Cardiac septum (tissue), 1 donor: ENCODE measurements at places on chromosomes 3 and 15. TPM values are rescaled to one million over a fixed set of nuclear protein-coding genes. Genes with fewer than 3 reads are reported as not detected.

GRCh38 chr3:177818712-177819240 lies 621.5 kb upstream of the TBL1XR1 start:
- no peak for DNase-seq

GRCh38 chr3:27721717-27722564 lies at the start of gene EOMES:
TSS of gene EOMES (minus strand) at chr3:27722323. CDS start at chr3:27722294, 29 bp downstream.
- DNase-seq = no peak

- DNase-seq = no peak
Observed at GRCh38 chr3:100072326-100073048, 41.8 kb downstream of the FILIP1L start.

- no peak for DNase-seq
Observed at GRCh38 chr3:65974509-65974908, 64.2 kb downstream of the MAGI1 start.

GRCh38 chr3:20739814-20740213 lies 553.8 kb upstream of the SGO1 start:
- no peak for DNase-seq

SLC28A2 gene
- total RNA-seq = not detected

DNA sequence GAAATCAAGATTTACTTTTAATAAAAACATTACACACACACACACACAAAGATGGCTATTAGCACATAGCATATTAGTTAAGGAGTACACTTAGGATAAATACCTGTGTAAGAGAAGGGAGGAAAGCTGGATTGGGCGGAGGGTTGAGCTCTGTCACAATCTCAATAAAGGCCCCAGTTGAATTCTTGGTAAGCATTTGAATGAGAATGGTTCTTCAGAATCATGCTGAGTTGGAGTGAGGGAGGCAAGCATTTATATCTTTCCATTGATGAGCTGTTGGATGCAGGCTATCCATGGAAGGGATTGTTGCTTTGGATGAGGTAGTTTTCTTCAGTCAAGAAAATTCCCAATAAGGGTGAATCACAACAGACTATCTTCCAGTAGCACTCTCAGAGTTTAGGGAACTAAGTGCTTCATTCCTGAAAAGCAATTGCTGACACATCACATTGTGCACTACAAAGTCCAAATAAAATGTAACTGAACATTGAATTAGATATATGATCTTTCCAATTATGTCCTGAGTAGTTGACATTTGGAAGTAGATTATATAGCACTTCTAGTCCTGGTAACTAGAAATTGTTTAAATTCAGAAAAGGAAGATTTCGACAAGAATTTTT lies 95.7 kb downstream of the SUCNR1 start:
- DNase-seq = no peak

DNA sequence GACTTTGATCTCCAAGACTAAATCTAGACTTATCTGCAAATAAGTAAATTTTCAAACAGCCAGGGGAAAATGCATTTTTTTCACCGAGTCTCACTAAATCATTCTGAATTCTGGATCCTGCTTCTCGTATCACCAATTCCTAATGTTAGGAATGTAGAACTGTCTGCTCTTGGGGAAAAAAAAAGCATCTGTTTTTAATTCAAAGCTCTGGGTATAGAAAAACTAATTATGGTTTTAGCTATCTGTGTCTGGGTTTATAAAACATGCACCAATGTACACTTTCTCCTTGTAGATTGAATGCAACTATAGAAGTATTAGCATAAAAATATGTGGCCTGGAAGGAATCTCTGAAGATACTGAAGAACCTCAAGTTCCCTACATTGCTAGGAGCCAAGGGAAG lies 4.8 kb upstream of the CDAN1 start:
- DNase-seq = no peak

- DNase-seq = no peak
Observed at GRCh38 chr3:160232014-160232413, 6.8 kb downstream of the C3orf80 start.

- no peak for DNase-seq
Observed at GRCh38 chr3:42148086-42148848, 57.1 kb downstream of the TRAK1 start.

DNA sequence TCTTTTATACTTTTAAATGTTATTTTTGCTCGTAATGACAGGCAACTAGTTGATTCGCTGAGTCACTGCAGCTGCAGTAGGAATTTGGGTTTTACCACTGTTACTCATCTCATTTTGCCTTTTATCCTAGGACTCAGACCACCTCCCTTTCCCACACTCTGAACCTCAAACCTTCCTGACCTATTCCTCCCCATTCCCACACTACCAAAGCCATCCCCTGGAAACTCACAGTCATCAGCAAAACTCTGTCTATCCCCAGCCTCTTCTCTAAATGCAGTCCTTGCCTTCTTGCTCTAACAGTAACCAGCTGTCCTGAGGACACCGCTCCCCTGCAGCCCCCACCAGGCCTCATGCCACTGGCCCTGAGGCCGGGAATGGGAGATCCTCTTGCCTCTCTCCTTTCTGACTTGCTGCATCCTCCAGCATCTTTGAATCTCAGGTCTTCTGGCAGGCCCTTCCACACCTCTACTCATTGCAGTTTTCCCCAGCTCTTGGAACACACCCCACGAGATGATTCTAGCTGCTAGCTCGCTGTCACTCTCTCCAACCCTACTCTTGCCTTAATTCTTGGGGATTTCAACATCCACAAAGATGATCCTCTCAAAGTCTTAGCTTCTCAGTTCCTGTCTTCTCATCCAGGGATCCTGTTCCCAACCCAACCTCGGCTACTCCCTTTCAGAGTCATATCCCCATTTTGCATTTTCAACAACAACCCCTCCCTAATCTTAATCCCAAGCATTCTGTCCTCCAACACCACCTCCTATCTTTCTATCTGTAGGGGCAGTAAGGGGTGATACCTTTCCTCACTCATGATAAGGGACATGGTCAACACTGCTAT lies 55.9 kb upstream of the C3orf80 start:
- DNase-seq = no peak

- DNase-seq = no peak
Observed at GRCh38 chr3:113096188-113096892, 105.6 kb downstream of the GTPBP8 start.

DNA sequence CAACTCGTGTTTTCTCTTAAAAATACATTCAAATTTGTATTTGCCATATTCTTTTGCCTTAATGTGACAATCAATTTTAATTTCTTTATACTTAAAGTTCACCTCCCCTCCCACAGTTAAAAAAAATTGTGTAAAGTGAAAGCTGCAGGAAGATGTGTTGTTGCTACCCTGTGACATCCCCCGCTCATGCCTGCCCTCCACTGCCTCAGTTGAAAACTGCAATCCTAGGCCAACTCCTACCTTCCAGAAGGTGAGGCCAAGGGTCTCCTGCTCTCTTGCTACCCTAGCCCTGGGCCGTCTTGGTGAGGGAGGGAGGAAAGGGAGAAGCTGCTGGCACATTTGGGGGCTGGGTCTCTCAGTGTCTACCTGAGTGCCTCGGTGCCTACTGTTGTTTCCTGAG lies 57.0 kb upstream of the CMTM7 start:
- DNase-seq = no peak

DNA sequence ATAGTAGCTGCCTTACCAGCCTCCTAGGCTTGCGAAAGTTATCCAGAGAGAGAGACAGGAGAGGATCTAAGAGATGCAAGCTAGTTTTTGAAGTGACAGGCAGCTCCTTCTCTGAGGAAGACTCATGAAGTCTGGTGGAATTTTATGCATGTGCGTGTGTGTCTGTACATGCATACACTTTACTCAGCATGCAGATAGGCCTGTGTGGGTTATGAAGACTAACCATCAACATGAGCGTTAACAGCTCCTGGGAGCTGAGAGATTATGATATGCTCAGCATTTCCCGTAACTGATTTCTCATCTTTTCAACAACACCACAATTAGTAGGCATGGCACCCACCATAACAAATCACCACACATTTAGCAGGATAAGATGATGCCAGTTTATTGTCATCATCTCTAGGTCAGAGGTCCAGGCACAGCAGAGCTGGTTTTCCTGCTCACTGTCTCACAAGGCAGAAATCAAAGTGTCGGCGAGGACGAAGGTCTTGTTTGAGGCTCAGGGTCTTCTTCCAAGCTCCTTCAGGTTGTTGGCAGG lies 239.5 kb downstream of the CACNA2D3 start:
- no peak for DNase-seq

- no peak for DNase-seq
Observed at GRCh38 chr15:39851500-39852092, 68.5 kb downstream of the GPR176 start.

SLC12A1 gene
- not detected for total RNA-seq
